ENCODE measurements at places on chromosomes 3 and 15.
A peak's percentile ranks its signal among the peaks of the same experiment; 100 is the strongest.

DNA sequence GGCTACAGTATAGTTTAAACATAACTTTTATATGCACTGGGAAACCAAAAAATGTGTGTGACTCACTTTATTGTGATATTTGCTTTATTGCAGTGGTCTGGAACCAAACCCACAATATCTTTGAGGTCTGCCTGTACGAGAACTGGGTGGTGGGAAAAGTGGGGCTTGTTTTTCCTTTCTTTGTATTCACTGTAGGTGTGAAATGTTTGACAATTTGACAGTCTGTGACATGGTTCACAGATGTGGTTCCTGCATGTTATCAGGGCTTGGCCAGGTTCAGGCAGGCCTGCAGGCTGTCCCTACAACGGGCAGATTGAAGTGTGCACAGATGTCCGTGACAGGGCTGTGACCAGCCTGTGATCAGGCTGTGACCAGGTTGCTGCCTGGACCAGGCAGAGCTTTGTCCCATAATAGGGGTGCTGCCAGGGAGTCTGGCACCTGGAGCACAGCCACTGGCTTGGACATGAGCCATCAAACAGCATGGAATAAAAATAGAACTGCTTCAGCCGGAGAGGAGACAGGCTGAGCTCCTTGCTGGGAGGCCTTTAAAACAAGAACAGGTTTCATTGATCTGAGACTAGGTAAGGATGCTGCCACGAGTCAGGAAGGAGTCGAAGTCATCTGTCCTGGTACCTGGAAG, 61.0 kb downstream of the KLF13 start:
- DNase-seq = no peak

- peak; percentile 72 for DNase-seq
These were observed 93.2 kb upstream of the MBNL1 start for GRCh38 chr3:152175528-152175889.

DNA sequence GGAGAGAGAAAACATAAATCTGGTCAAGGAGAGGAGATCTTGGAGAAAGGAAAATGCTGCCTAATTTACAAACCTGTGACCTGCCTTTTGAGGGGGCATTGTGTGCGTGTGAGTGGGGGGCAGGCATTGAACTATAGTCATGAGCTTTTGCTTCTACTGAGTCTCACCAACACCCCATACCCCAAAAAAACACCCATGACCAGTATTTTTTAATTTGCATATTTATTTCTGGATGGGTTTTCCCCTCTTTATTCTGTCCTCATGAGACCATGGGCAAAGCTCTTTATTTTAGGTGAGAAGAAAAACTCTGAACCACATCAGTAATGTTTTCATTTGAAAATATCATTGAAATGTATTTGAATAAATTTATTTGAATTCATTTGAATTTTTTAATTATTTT, 20.6 kb downstream of the CD80 start:
- DNase-seq = no peak

- peak; percentile 75 for DNase-seq
These were observed 123.8 kb upstream of the PHLDB2 start for GRCh38 chr3:111735243-111735758.

All from amniotic stem cell (primary cell).